ENCODE measurements at places on chromosomes 12 and 14.

DNA sequence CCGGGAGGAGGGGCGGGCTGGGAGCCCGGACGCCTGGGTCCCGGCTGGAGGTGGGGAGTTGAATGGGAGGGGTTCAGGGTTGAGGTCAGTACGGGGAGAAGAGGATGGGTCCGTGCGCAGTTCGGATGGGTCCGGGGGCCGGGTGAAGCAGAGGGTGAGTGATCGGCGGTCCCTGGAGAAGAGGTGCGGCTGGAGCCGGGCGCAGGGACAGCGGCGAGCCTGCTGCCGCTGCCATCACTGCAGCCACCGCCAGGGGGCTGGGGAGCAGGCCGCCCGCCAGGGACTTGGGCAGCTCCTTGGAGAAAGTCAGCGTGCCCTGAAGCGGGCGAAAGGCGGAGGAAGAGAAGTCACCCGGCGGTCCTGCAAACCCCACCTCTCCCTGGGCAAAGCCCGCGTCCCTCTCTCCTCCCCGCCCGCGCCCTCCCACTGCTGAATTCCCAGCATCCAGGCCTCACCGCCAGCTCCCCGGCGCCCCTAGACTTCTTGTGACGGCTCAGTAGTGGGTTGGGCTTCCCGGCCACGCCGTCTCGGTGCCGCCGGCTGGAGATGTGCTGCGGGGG lies 6.0 kb upstream of the GPR84 start:
- peak; percentile 75 for DNase-seq

- no peak for DNase-seq
Observed at GRCh38 chr14:54220071-54220703, 176.6 kb upstream of the CDKN3 start.

- DNase-seq = no peak
Observed at GRCh38 chr12:27477049-27477448, 30.5 kb downstream of the SMCO2 start.

- peak; percentile 83 for DNase-seq
Observed at GRCh38 chr12:109777544-109777943, 55.7 kb downstream of the TRPV4 start.

GRCh38 chr12:76030341-76031080 lies 1.1 kb downstream of the PHLDA1 start:
- peak; percentile 62 for DNase-seq

- peak; percentile 12 for DNase-seq
Observed at GRCh38 chr12:119780786-119781434, 96.2 kb downstream of the CIT start.

- peak; percentile 16 for DNase-seq
Observed at GRCh38 chr14:22319526-22320361, 269.3 kb downstream of the DAD1 start.

GRCh38 chr14:79369359-79370332 lies 841.7 kb downstream of the DIO2 start:
- DNase-seq = no peak

GRCh38 chr14:76337635-76338545 lies 38.0 kb upstream of the ESRRB start:
- DNase-seq = peak; percentile 90

DNA sequence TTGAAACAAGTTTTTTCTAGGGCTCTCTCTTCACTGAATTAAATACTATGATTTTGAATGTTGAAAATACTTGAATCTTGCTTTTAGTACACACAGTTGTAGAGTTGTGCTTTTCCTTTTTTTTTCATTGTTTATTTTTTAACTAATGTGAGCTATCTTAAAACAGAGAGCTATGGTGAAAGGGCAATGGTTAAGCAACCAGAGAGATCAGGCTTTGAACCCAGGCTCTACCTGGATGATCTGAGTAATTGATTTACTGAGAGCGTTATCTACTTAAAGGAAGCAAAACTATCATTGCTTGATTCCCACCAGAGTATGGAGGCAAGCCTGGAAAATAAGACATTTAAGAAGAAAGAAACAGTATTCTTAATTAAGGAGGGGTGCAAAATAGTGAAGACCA lies 138.6 kb downstream of the DUSP6 start:
- DNase-seq = no peak

DNA sequence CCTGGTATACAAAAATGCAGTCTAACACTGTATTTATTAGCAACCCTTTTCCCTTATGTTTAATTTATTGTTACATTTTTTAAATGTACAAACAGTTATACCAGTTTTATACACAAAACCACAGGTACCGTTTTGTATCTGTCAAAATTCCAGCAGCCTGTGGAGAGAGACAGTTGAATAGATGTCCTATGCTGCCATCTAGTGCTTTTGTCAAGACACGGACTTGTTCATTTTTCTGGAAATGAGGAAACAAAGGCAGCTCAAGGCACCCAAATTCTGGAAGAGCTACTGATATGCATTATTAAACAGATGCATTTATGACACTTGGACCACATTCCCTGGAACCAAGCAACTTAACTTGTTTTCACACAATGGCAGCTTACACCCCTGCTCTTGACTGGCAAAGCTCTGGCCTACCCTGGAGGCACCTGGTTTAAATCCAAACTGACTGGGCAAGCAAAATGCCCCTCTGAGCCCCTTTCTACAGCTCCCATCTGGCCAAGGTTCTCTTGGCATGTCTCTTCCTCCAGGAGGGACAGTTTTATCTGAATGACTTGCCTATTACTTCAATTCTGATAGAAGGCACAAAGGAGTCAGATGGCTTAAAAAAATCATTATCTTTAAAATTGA lies 286.9 kb upstream of the PRKD1 start:
- DNase-seq = peak; percentile 72

- DNase-seq = no peak
Observed at GRCh38 chr14:97185186-97185585, 388.0 kb downstream of the VRK1 start.

DNA sequence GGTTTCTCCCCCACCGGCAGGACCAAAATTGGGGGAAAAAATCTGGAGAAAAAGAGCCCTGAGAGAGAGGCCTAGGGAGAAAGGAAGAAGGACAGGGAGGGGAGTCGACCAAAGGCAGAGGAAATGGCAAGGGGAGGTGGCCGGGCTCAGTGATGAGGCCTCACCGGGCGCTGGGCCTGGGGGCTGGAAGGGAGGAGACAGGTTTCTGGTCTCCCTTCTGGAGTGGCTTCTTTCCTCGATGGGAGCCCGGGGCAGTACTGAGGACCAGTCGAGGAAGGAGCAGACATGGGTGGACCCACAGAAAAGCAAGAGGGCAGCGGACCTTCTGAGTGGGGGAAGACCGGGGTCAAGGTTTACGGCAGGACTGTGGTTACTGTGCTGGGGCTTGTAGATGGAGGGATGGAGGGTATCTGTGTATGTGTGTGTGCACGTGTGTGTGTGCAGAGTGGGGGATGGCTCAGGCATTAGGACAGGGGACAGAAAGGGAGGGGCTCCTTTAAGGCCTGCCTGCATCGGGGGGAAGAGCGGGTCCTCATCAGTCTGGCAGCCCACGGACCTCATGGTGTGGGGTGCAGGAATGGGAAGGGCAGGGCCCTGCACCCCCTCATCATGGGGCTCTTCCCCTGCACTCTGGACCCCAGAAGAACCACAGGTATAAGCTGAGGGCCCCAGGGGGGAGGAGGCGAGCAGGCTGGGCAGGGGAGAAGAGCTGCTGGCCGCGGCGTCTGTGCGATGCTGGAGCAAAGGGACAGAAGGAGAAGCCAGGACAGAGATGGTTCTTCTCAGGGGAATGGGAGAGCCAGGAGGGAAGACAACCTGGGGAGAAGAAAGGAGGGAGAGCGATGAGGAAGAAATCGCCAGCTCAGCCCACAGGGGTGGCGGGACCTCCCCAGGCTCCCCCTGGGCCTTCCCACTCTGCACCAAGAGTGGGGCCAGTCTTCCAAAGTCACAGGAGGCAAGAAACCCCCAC lies 15.1 kb upstream of the RPLP0 start:
- DNase-seq = no peak

DNA sequence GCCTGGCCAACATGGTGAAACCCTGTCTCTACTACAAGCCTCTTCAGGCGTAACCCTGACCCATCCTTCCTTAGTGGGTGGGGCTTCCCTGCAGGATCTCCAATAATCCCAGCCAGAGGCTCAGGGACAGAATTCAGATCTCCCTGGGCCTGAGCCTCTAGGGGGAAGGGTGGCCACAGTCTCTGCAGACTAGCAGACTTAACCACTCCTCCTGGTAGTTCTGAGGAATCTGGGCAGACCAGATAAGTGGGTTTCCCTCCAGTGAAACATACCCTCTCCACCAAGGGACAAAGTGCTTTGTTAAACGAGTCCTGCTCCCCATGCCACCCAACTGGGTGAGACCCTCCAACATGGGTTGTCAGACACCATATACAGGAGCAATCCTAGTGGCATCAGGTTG lies 36.6 kb upstream of the TRIM9 start:
- no peak for DNase-seq

DNA sequence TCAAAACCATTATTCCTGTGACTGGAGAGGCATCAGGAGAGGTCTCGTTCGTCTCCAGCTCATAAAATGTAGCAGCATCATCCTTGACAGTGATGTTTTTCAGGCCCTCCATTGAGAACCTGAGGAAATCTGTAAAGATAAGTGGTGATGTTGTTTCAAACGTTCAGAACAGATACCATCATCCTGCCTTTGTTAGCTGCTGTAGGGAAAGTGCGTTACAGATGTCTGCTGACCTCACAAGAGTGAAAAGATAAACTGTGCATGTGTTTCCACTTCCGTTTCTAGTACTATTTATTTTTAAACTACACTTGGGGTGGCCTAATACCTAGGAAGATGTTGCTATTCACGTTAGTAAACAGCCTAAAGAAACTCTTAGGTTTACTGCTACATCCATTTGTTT lies 28.4 kb downstream of the BCL2L14 start:
- peak; percentile 78 for DNase-seq

DNA sequence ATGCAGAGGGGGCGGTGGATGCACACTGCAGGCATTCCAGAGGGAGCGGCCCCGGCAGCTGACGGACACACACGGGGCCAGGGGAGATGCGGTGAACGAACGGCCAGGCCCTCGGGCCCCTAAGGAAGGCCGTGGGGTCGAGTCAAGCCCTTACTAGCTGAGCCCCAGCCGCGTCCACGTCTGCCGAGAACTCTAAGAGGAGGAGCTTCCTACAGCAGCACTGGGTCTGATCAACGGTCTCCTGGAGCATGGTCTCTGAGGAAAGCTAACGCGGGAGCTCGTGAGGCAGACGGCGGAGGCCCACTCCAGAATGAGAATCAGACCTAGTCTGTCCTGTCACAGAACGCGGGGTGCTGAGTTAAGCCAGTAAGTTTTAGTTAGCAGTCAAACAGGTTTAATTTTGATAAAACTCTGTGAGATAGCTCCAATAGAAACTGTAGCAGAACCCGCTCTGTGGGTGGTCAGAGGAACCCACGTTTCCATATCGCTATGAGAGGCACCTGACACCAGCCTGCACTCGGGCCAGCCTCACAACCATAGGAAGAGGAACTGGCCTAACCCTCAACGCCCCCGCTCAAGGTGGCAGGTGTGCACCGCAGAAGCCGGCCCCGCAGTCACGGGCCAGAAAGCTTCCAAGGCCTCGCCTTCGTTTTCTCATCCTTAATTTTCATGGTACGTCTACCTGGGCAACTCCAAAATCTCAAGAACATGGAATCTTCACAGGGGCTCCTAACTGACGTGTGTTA lies 55.5 kb downstream of the CDC42BPB start:
- no peak for DNase-seq

- DNase-seq = peak; percentile 88
Observed at GRCh38 chr14:39762576-39763401, 330.6 kb upstream of the FBXO33 start.

GRCh38 chr12:105229371-105229770 lies 6.6 kb downstream of the APPL2 start:
- no peak for DNase-seq

DNA sequence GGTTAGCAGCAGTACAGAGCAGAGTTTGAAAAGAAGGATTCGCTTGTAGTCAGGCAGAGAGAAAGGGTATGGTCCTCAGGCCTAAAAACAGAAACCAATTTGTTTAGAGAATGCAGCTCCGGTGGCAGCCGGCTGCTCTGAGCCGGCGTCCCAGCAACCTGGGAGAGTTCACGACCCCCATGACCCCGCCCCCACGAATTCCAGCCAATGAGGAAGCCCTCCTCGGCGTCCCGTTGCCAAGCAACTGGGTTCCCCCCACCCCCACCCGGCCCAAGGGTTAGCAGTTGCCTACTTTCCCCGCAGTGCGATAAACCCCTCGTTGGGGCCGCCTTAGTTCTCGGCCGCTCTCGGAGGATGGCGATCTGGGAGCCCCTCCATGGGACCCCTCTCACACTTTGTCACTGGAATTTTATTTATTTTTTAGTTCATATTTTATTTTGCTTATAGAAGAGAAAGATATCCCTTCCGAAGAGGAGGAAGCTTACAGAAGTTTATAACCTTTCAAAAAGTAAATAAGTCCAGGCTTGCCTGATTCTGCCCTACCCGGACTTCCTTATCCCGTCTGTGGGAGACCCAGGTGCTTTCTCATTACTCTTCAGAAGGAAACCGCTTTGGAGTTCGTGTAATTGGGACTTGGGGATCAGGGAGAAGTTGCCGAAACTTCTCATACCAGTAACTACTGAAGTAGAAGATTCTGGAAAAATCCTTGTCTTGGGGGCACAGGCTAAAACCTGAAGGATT lies at the start of gene CCDC60:
Gene CCDC60 (plus strand): TSS at position 300 of the 741 bp plus-strand sequence. CDS start 448 bp downstream, outside the sequence.
- DNase-seq = no peak

- no peak for DNase-seq
Observed at GRCh38 chr12:68336889-68337303, 4.7 kb upstream of the MDM1 start.

GRCh38 chr12:120314220-120314619 lies 12.1 kb downstream of the SIRT4 start:
- no peak for DNase-seq

GRCh38 chr12:2261708-2262107 lies 208.9 kb downstream of the CACNA1C start:
- DNase-seq = no peak

DNA sequence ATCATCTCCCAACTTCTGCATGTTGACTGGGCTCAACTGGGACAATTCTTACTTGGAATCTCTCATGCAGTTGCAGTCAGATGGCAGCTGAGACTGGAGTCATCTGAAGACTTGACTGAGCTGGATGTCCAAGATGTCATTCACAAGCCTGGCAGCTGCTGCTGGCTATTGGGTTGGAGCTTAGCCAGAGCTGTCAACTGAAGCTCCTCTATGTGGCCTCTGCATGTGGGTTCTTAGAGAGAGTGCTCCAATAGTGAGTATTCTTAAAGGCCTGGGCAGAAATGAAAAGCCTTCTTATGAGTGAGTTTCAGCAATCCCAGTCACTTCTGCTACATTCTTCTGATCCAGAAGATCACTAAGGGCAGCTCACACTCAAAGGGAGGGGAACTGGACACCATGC lies 440.9 kb downstream of the LRIG3 start:
- no peak for DNase-seq
